Activated T-helper 9 cell treated with anti-CD3 and anti-CD28 coated beads, Interleukin-2, amount 50 U/mL, for 16 hours (primary cell): ENCODE measurements at places on chromosomes 7 and 10.

DNA sequence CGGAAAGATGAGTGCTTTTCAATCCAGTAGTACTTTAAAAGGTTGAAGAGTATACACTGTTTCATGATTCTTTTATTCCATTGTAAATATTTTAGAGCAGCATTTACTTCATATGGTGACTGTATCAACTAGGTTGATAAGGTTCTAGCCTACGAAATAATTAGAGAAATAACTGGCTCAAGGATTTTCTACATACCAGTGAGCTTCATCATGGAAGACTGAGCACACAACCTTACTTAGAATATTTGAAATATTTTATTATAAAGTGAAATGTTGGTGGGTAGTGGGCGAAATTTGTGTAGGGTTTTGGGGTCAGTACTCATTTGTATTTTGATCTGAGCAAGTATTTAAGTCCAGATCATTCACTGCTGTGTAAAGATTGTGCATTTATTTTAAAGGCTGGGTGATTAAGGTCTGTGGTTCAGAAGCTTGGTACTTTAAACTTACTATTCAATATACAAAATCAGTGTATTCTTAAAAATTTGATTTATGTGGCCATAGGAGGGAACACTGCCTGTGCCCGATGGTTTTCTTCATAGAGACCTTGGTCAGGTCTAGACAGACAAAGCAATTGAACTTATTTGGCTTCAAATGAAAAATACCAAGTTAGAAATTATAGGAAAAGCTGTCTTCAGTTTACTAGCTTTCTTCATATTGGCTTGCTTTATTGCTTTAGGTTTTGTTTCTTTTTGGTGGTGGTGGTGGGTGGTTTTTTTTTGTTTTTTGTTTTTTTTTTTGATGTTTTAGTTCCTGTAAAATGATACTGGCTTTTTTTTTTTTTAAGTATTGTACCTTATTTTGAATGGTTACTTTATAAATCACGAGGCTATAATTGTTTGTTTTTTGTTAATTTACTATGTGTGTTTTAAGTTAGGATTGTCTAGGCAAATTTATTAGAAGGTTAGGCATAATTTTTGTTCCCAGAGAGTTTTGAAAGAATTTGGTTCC, 3.0 kb downstream of the KMT2E start:
- DNase-seq = no peak

DNA sequence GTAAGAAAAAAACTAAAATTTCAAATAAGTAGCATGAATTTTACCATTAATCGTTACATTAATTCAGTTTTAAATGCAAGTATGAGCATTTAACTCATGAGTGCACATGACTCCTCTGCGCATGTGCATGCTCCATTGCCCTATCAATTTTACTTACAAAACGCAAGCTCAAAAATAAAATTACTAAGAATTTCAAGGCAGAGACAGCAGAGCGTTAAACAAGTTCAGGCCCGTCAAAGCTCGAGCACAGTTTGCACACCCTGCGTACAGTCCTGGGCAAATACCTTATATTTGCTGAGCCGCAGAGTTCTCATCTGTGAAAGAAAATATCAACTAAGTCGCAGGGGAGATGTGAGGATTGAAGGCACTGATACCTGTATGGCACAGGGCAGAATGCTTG, 373.6 kb downstream of the BBS9 start:
- DNase-seq = no peak

DNA sequence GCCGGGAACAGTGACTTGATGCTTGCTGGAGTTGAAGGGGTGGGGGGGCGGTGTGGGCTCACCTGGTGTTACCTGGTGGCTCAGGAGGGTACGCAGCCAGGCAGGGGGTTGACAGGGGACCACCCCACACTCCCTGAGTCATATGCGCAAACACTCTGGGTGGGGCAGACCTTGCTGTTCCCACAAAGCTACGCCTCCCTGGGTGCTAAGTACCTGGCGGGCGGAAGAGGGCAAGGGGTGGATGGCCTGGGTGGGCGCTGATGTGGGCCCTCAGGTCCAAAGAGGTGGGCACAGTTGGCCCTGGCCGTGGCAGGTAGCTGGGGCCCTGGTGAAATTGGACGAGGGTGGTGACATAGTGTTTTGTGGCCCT, 13.9 kb downstream of the STX1A start:
- DNase-seq = no peak

DNA sequence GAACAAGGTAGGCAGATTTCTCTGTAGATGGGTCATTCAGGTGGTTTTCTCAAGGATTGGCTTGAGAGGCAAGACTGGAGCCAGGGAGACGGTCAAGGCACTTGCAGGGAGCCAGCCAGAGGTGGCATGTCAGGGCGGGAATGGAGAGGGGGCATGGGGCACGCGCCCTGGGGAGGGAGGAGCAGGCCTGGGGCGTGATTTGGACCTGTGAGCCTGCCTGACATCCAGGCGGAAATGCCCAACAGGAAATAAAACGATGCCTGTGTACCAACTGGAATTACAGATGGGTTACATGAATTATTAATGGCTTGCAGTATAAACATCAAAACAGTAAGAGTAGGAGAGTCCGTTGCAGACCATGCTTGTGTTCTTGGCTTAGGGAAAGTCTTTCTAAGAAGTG, 8.6 kb upstream of the SUN1 start:
- DNase-seq = no peak

- no peak for DNase-seq
Measured at GRCh38 chr10:127774766-127775559, 38.0 kb downstream of the FOXI2 start.

GRCh38 chr7:42617071-42617765, 294.7 kb downstream of the C7orf25 start:
- no peak for DNase-seq

- no peak for DNase-seq
Measured at GRCh38 chr10:93087846-93088245, 14.2 kb downstream of the CYP26A1 start.

GRCh38 chr7:132154248-132154647, 422.0 kb downstream of the PLXNA4 start:
- DNase-seq = no peak

DNA sequence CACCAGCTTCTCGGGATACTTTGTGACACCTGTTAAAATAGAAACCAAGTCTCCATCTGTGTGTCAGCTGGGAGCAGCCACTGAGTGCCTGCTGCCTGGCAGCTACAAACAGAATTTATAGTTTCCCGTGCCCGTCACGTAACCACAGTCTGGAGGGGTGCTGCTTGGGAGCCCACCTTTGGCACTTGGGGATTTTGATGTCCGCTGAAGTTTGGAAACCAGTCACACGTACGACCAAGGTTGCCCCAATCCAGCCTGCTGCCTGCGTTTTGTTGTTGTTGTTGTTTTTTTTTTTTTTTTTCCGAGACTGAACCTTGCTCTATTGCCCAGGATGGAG, 1.6 kb downstream of the TRRAP start:
- DNase-seq = no peak

- no peak for DNase-seq
Measured at GRCh38 chr10:33187427-33187999, 147.0 kb downstream of the NRP1 start.

GRCh38 chr7:155709453-155709852, 65.0 kb downstream of the RBM33 start:
- no peak for DNase-seq

- DNase-seq = no peak
Measured at GRCh38 chr10:28256776-28257175, 46.1 kb downstream of the MPP7 start.

GRCh38 chr7:4724648-4725013, 42.5 kb downstream of the FOXK1 start:
- DNase-seq = no peak

- DNase-seq = peak; percentile 64
Measured at GRCh38 chr10:132447446-132448247, 50.6 kb downstream of the PWWP2B start.

- DNase-seq = no peak
Measured at GRCh38 chr7:133320891-133321290, 68.0 kb downstream of the EXOC4 start.

DNA sequence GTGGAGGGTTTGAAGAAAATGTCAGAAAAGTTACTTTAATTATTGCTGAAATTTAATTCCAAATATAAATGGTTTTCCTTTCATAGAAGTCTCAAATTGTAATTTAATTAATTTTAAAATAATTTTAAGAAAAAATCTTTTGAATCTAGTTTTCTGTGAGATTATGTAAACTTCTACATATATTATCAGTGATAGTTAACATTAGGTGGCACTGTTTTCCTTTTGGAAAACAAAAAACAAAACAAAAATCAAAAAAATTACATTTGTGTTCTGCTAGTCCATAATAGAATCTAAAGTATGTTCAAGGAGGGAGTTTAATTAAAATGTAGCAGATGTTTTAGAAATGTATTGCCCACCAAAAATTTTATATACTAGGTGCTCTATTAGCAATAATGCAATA, 1456.7 kb downstream of the REEP3 start:
- no peak for DNase-seq

DNA sequence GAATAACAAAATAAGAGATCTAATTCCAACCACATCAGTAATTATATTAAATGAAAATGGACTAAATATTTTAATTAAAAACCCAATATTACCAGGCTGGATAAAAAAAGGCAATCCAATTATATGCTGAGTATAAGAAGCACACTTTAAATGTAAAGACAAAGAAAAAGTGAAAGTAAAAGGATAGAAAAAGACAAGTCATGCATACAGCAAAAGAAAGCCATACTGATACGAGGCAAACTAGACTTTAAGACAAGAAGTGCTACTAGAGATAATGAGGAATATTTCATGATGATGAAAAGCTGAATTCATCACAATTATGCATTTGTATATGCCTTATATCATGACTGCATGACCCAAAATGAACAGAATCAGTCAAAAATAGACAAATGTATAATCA, 628.6 kb downstream of the PHTF2 start:
- no peak for DNase-seq

DNA sequence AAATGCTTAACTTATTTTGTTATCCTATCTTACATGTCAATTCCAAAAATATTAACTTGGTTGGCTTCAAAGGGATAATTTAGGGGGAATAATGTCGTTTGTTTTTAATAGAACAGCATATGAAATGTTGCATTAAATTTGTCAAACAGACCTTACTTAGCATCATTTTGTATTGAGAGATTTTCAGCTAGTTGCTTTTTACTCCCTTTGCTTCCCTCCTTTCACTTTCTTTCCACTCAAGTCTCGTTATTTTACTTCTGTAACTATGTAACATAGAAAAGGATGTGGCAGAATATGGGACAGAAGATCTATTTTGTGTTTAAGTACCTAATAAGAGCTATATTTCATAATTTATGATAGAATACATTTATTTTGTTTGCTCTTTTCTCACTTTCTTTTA, 2.6 kb downstream of the PHYHIPL start:
- DNase-seq = no peak

DNA sequence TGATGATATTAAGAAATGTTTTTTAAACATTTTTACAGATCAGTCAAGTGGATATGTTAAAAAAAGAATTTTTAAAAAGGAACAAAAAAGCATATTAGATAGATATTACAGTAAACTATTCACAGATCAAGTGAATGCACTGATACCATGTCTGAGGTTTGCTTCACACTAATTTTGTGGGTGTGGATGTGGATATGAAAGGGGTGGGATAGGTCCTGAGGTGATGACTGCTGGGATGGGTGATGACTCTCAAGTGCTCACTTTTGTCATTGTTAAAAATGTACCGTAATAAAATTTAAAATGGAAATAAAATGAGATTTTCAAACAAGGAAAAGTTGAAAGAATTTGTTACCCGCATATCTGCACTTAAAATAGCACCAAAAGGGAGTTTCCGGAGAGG, 54.1 kb downstream of the AGMO start:
- no peak for DNase-seq

DNA sequence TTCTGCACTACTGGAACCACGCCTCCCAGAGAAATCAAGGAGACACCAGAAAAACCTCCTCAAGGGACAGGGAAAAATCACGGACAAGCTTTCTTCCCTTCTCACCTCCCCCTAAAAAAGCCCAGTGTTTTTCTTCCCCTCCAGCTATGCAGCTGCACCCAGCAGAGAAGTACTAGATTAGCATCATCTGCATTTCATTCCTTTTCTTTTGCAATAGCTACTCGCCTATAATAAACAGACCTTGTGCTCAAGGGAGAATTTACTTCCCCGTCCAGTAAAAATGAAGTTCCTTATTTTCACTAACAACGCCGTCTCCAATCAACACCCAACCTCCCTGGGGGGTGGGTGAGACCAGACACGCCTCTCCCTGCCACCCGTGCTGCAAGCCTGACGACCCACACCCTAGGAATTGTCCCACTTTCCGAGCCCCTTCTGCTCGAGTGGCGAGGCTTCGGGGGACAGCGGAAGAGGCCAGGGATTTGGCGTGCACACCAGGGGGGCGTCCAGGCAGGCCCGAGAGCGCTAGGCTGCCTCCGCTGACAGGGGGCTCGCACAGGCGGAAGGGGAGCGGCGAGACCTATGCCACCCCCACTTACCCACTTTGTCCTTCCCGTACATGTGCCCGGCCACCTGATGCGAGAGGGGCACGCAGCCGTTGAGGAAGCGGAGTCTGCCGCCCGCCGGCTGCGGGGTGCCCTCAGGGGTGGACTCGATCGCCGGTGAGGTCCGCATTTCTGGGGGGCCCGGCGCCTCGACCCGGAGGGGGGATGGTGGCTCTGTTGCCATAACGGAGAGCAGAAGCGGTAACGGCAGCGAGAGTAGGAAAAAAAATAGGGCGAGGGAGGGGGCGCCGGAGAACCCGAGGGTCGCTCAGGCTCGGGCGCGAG, 625 bp downstream of the IPMK start:
- peak; percentile 26 for DNase-seq

DNA sequence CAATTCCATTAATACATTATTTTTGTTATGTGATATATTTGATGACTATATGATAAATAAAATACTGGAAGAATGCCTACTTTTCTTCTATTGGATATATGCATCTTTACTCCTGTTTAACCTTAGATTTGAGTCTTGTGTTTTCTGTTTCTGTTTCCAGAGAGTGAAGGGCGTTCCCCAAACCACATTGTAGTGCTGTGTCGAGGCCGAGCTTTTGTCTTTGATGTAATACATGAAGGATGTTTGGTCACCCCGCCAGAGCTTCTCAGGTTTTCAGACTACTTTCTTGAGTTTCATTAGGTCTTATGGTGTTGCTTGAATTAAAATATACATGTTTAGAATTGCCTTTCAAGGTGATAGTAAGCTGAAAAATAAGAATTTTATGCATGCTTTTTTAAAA, 23.8 kb downstream of the CROT start:
- no peak for DNase-seq

GRCh38 chr7:26664274-26664673, 200.1 kb downstream of the SKAP2 start:
- no peak for DNase-seq

GRCh38 chr7:130021105-130021834, 29.9 kb downstream of the ZC3HC1 start:
- no peak for DNase-seq
